Panc1 (cell line): ENCODE measurements at places on chromosomes 5 and 9. TPM values are rescaled to one million over a fixed set of nuclear protein-coding genes. Genes with fewer than 3 reads are reported as not detected.

Gene NUTM2G
- total RNA-seq = not detected

DNA sequence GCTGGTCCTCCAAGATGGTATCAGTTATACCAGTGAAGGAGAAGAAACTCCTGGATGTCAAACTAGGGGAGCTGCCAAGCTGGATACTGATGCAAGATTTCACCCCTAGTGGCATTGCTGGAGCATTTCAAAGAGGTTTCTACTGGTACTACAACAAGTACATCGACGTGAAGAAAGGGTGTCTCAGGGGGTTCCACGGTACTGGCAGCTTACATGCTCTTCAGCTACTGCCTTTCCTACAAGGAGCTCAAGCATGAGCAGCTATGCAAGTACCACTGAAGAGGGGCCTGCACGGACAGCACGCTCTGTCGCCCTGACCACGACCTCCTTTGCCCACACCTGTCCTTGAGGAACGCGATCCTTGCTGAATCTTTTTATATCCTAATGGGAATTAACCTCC lies 19.5 kb downstream of the ACTL7B start:
- no peak for DNase-seq

DNA sequence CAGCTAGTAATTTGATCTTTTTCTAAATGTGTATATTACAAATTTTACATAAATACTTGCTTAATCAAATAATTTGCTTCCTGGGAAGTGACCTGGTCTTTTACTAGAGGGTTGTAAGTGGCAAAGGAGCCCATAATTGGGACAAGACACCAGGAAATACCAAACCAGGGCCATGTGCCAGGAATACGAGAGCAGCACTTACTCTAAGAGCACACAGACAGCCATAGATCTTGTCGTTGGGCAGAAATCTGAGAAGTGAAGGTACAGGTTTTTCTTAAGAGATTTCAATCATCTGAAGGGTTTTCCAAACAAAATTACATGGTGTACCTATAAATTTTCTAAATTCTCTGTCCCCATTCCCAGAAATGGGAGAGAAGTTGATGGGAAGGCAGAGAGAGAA lies 179.3 kb downstream of the HINT1 start:
- no peak for DNase-seq

DNA sequence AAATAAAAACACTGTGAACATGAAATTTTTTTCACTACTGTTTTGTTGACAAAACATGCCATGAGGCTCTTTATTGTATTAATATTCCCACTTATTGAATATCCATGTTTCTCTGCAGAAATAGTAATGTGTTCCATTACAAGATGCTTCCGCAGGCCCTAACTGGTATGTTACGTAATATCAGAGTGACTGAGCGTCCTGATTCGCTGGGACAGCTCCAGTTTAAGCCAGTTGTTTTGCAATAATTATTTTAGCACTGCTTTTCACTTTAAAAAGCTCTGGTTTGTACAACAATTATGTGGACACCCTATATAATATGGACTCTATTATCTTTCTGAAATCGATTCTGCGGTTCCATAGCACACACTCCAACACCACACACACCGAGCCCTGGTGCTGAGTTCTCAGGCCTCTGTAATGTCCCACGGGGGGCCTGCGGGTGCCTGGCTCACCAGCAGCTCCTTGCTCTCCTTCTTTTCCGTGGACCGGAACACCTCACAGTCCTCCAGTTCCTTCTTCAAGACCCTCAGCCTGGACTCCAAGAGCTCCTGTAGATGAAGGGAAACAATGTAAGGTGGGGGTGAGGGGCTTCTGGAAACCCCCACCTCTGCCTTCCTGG lies 1.8 kb downstream of the TRIM7 start:
- no peak for DNase-seq

Gene TLE4
- 8.7 TPM for total RNA-seq

Gene FAM163B
- total RNA-seq = not detected

- no peak for DNase-seq
Observed at GRCh38 chr9:112323378-112323854, 10.0 kb downstream of the PTBP3 start.
